C1 segment of cervical spinal cord (tissue), 14 donors: ENCODE measurements at places on chromosomes 1 and 21.

DNA sequence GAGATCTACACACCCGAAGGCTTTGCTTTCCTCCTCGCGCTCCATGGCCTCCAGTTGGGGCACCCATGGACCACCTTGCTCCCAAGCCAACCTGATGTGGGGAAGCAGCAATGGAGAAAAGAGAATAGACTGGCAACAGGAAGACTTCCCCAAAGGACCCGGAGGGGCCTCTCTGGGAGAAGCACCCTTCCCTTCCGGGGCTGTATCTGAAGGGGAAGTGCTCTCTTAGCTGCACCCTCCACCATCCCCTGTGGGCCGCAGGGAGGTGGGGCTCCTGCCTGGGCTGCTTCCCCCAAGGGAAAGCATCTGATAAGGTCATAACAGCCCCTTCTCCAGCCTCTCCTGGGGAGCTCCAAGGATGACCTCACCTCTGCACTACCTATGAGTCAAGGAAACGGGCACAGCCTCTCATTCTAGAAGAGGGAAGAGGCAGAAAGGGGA, 100.2 kb downstream of the RIPK4 start:
- DNase-seq: no peak

- DNase-seq: no peak
These were observed 35.3 kb upstream of the FCER1A start for GRCh38 chr1:159266832-159267231.

- DNase-seq: no peak
These were observed 7.2 kb upstream of the BCL10 start for GRCh38 chr1:85283475-85284199.

DNA sequence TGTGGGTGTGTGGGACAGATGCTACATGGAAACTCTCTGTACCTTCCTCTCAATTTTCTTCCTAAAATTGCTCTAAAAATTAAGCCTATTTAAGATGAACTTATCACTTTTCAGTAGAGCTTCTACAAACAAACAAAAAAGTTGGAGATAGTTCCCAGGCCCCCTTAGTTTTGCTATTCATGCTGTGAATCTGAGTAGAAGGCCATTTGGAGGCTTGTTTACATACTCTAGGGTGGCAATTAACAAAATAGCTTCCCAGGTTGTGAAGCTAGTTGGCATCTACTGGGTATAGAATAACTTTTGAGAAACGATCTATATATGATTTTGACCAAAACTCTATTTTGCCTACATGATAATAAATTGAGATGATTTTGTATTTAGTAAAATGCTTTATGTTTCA, 541.4 kb upstream of the B3GALT2 start:
- no peak for DNase-seq

GRCh38 chr1:53987880-53988279, 30.1 kb downstream of the LDLRAD1 start:
- DNase-seq: no peak
